Fibroblast of upper back skin (primary cell): ENCODE measurements at places on chromosomes 16 and 17.
A peak's percentile ranks its signal among the peaks of the same experiment; 100 is the strongest.

- no peak for DNase-seq
Measured at GRCh38 chr16:82824408-82824807, 197.6 kb downstream of the CDH13 start.

DNA sequence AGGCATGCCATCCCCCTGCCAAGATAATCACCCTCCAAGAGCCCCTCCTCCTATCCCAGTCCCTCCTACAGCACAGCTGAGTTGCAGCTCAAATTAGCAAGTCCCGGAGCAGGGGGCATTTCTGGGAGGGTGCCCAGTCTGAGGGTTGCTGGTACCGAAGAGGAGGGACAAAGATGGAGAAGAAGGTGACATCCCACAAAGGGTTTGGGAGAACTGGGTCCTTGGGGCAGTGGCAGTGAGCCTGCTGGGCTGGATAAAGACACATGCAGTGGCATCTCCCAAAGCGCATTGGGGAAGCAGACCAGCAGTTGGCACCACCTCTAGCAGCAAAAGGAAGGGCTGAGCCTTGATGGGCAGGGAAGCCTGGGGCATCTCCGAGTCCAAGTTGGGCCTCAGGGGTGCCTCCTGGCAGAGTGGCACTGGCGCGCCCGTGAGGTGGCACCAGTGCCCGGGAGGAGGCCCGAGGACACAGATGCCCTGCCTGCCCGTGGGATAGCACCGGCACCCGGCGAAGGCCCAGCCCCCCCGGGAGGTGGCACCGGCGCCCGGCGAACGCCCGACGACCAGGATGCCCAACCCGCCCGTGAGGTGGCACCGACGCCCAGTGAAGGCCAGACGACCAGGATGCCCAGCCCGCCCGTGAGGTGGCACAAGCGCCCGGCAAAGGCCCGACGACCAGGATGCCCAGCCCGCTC, 622 bp downstream of the TOM1L2 start:
- DNase-seq, result no peak

DNA sequence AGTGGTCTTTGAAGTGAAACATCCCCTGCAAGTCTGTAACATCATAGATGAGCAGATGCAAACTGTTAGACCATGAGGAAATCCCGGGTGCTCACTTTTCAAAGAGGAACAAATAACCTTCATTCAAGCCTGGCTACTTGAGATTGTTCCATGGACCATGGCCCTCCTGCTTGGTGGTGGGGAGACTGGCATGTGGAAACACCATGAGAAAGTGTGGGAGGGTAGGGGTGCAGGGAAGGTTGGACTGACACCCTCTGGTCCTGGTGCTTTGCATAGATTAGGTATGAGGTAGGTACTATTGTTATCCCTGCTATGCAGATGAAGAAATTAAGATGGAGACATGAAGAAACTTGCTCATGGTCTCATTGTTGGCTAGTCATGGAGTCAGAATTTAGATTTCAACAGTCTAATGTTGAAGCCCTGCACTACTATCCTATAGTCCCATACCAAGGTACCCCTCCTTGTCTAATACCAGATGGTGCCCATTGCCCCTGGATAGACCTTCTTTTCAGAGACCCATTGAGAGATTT, 59.0 kb downstream of the SPACA3 start:
- no peak for DNase-seq

- no peak for DNase-seq
Measured at GRCh38 chr17:34613064-34614019, 34.0 kb downstream of the TMEM132E start.

DNA sequence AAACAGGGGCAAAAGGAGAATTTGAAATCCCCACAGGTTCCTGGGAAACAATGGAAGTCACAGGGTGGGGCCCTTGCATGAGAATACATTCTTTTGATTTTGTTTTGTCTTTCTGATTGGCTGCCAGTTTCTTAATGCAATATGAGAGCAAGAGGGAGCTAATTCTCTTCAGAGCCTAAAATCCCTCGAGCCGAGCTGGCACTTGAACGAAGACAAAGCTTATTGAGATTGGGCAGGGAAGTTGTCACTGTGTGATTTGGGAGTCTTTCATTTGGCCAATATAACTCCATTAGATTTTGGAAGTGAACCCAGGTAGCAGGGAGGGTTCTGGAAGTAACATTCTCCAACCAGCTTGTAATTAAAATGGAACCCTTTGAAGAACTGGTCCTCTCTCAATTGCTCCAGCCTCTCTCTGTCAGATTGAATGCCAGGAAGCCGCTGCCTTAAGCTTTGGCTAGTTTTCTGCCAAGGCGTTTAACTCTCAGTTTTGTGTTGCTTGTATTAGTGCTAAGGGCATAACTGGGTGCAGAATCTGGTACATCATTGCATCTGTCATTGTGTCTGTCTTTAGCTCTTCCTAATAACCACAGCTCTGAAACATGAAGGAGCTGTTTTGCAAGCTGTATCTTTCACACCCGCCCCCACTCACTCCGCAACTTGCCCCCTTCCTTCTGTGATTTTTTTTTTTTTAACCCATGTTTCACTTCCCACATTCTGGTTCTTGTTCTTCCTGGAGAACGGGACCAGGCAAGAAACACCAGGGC, 272.0 kb downstream of the MAF start:
- no peak for DNase-seq

- DNase-seq, result peak; percentile 49
Measured at GRCh38 chr17:12959441-12959840, 58.4 kb downstream of the ELAC2 start.

DNA sequence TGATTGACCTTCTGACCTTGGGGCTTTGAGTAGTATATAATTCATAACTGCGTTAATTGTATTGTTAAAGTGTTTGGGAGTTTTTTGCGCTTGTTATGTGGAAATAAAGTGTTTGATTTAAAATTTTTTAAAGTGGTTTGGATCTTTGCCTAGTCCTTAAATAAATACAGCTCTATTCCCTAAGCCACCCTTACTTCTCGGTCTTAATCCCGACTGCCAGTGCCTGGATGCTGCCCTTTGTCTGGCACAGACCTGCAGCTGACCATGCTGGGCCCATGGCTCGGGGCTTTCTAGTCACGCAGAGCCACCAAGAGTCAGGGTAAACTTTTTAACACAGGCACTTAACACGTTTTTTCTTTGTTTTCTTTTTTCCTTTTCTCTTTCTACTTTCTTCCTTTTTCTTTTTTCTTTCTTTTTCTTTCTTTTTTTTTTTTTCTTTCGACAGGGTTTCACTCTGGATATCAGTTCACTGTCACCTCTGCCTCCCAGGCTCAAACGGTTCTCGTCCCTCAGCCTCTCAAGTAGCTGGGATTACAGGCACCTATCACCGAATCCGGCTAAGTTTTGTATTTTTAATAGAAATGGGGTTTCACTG, 19.6 kb upstream of the SLC5A11 start:
- DNase-seq, result no peak

GRCh38 chr17:19717031-19717360, 612 bp upstream of the SLC47A2 start:
- DNase-seq, result no peak

- DNase-seq, result no peak
Measured at GRCh38 chr17:21085707-21086106, 41.1 kb upstream of the DHRS7B start.

GRCh38 chr17:27455236-27455913, 873 bp upstream of the KSR1 start:
- no peak for DNase-seq

DNA sequence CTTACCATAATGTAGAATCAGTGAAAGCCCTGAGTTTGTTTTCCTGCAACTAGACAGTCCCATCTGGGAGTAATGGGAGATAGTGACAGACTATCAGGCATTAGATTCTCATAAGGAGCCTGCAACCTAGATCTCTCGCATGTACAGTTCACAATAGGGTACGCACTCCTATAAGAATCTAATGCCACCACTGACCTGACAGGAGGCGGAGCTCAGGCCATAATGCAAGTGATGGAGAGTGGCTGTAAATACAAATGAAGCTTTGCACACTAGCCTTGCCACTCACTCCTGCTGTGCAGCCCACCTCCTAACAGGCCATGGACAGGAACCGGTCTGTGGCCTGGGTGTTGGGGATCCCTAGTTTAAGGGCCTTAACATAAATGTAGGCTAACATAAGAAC, 21.4 kb downstream of the THUMPD1 start:
- DNase-seq, result no peak

DNA sequence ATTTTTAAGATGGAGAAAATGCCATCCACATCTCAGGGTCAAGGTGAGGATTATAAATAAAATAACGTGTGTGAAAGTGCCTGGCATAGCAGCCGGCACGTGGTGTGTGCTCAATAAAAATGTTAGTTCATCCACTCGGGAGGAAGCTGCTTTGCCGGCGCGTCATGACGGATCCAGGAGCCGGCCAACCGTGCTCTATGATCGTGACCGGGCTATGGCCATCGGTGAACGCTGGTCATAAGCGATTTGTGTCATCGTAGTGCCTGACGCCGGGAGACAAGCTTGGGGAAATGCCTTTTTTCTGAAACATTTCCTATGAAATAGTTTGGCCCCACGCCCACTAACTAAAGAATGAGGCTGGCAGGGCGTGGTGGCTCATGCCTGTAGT, 74.0 kb downstream of the CMC2 start:
- peak; percentile 80 for DNase-seq

- DNase-seq, result no peak
Measured at GRCh38 chr17:45847747-45848146, 3.1 kb downstream of the SPPL2C start.

GRCh38 chr17:21194703-21195102, 19.3 kb downstream of the TMEM11 start:
- DNase-seq, result peak; percentile 41

GRCh38 chr17:978103-979093, 1.2 kb downstream of the NXN start:
- peak; percentile 74 for DNase-seq

- DNase-seq, result no peak
Measured at GRCh38 chr16:79981814-79982213, 381.3 kb upstream of the MAF start.

DNA sequence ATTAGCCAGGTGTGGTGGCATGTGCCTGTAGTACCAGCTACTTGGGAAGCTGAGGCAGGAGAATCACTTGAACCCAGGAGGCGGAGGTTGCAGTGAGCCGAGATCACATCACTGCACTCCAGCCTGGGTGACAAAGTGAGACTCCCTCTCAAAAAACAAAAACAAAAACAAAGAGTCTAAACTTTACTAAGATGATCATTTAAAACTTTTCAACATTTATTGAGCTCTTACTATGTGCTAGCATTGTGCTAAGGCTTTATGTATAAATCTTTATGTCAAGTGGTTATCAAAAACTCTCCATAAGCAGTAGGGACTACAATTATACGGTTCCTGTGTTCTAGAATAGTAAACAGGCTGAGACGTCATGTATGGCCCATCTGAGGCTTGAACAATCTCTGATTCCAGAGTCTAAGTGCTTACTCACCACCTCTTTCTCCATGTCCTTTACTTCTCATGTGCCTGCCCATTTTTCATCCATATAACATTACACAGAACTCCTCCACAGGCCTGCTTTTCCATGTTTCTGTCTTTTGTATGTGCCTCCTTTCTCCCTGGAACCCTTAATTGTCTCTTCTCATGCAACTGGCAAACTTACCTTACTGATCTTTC, 66.7 kb downstream of the NUP88 start:
- no peak for DNase-seq

GRCh38 chr16:289395-289997, 6.5 kb downstream of the PDIA2 start:
- DNase-seq, result no peak

- DNase-seq, result no peak
Measured at GRCh38 chr16:78906135-78906534, 694.4 kb downstream of the MAF start.

DNA sequence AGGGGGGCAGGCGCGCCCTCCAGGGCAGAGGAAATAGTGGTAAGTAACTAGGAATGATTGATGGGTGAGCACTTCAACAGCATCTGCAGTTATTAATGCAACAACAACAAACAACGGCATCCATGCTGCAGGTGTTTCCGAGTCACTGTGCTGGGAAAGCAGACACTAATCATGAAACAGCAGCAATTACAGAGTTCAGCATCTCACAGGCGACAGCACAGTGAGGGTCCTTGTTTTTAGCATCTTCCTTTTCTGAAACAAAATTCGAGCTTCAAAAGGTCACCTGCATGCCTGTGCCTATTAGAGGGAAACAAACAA, 191.9 kb downstream of the SLC39A11 start:
- DNase-seq, result no peak

DNA sequence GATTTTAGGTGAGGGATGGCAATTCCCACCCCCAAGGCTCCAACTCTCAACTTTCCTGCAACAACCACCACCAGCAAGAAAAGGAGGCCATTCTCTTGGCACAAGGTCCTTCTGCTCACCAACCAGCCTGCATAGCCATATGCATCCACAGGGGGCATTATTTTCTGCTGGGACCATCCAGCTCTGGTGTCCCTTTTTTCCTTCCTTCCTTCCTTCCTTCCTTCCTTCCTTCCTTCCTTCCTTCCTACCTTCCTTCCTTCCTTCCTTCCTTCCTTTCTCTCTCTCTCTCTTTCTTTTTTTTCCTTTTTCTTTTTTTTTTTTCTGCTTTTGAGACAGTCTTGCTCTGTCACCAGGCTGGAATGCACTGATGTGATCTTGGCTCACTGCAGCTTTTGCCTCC, 21.1 kb upstream of the COX10 start:
- DNase-seq, result no peak

- DNase-seq, result peak; percentile 25
Measured at GRCh38 chr17:75854101-75854748, 910 bp downstream of the WBP2 start.

GRCh38 chr17:17768424-17769088, 68.2 kb downstream of the SREBF1 start:
- DNase-seq, result no peak

DNA sequence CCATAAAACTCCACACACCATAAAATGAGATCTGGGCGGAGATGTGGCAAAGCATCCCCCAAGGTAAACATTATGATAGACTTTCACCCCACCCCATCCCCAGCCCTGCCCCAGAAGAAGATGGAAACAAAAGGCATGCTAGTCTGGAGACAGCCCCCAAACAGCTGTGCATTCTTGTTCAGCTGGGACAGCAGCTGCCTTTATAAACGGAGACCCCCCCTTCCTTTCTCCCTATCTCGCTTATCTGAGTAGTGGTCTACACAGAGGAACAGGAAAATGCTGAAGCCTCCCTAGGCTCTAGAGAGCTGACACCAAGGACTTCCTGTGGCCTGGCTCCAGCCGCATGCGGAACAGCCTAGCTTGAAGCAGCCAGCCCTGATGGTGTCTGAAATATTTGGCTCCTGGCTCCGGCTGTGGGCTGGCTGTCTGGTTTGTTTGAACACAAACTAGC, 190.3 kb upstream of the ANKFN1 start:
- no peak for DNase-seq

GRCh38 chr16:51392521-51393187, 241.6 kb upstream of the SALL1 start:
- peak; percentile 70 for DNase-seq

- DNase-seq, result no peak
Measured at GRCh38 chr17:68437979-68438822, 19.1 kb downstream of the WIPI1 start.

DNA sequence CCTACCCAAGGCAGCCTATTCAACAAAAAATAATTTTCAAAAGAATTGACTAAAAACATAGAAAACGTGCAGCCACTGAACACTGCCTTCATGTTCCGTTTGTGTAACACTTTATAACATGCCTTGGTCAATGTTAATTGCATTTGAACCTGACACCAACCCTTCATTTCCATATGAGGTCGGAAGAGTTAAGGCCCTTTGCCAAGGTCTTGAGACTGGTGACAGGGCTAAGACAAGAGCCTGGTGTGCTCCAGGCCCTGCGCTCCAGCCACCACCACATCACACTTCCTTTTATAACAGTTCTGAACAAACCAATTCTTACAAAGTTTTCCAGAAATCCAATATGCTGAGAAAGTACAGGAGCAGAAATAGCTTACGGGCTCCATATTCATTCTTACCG, 4.2 kb downstream of the BBS2 start:
- no peak for DNase-seq
